Femur (tissue), 1 donor: ENCODE measurements at places on chromosomes 2 and 18.

- DNase-seq: no peak
Measured at GRCh38 chr2:102197389-102198137, 10.7 kb downstream of the IL1RL2 start.

- no peak for DNase-seq
Measured at GRCh38 chr2:203340791-203341487, 12.7 kb downstream of the ABI2 start.

DNA sequence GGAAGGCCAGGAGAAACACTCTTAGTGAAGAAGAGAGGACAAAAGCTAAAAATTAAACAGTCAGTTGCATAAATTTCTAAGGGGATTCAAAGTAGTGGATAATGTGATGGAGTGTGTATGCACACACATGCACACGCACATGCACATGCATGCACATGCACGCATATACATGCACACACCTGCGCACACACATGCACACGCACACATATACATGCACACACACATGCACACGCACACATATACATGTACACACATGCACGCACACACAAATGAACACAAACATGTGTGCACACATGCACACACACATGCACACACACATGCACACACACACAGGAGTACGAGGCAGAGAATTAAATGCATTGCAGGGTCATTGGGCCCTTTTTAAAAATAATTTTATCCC, 117.6 kb downstream of the DNER start:
- no peak for DNase-seq

DNA sequence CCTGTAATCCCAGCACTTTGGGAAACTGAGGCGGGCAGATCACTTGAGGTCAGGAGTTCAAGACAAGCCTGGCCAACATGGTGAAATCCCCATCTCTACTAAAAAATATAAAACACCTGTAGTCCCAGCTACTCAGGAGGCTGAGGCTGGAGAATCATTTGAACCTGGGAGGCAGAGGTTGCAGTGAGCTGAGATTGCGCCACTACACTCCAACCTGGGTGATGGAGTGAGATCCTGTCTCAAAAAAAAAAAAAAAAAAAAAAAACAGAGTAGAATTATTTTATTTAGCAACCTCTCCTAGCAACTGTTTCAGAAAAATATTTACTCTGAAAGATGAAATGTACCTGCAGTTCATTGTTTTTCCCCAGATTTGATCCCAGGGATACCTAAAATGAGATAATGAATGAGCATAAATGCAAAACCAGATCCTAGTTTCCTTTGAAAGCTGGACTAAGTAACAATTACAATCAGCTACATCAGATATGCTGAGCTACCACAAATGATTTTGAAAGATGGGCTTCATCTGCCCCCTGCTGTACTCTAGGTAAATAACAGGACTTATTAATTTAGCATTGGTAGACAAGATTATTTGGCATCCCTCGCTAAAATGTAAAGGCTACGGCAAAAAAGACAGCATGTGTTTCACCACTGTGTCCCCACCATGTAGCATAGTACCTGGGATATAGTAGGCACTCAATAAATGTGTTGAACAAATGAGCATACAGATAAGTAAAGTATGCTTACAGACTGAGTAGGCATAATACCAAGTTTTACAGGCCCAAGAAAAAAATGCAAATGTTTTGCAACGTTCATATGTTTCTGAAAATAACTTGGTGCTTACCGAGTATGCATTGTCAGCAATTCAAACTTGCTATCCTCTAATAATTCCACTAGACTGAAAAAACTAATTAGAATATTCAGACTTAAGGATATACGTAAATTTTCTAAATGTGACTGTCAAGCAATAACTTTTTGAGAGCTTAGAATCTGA, 102.5 kb downstream of the ATL2 start:
- DNase-seq: peak; percentile 57

GRCh38 chr2:191109888-191110287, 40.9 kb downstream of the STAT4 start:
- no peak for DNase-seq

GRCh38 chr18:34999756-35000289, 41.4 kb upstream of the MAPRE2 start:
- DNase-seq: peak; percentile 78

DNA sequence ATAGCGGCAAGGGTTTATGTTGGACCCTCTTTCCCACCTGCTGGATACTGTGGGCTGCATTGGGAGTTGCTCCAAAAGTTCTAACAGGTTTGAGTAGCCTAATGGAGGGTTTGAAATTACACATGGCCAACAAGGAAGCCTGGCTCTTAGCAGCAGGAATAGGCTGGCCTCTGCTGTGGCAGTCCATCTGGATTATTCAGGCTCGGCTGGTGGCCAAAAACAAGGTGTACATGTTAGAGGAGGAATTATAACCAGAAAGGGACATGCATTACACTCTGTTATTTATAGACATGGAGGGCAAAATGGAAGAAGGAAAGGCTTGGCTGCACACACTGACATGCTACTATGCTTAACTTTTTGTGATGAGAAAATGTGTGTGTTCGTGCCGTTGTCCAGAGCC, 61.1 kb upstream of the NRXN1 start:
- DNase-seq: no peak

- no peak for DNase-seq
Measured at GRCh38 chr18:12247946-12248345, 6.2 kb upstream of the CIDEA start.

DNA sequence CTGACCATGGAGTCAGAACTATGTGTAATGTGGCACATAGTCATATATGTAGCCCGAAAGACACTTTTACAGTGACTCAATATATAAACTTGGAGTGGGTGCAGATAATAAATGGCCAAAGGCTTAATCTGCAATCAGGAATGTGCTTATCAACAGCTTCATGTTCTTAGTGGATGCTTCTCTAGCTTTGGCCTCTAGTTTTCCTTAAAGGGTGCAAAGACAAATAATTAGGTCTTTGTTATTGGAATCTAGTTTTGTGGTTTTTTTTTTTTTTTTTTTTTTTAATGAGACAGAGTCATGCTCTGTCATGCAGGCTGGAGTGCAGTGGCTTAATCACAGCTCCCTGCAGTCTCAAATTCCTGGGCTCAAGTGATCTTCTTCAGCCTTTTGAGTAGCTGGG, 625.6 kb downstream of the EPHA4 start:
- no peak for DNase-seq

GRCh38 chr2:217462121-217462520, 540.7 kb downstream of the TNS1 start:
- DNase-seq: no peak

DNA sequence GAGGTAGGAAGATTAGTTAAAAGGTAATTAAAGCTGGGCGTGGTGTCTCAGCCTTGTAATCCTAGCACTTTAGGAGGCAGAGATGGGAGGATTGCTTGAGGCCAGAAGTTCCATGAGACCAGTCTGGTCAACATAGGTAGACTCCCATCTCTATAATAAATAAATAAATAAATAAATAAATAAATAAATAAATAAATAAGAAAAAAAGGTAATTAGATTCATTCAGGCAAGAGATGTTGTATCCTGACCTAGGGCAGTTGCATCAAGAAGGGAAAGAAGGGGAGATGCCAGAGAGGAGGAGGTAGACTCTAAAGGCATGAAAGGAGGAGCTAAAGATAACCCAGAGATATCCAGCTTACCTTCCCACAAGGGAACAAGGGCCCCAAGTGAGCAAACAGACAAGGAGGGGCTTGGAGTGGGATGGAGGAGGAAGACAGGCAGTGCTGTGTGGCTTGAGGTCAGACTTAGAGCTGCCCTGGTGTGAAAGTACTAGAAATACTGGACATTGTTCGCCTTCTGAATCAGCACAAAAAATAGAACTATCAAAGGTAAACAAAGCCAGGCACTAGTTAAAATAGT, 7.4 kb upstream of the RAB1A start:
- no peak for DNase-seq

GRCh38 chr2:70678576-70679143, 89.3 kb downstream of the ADD2 start:
- DNase-seq: no peak

DNA sequence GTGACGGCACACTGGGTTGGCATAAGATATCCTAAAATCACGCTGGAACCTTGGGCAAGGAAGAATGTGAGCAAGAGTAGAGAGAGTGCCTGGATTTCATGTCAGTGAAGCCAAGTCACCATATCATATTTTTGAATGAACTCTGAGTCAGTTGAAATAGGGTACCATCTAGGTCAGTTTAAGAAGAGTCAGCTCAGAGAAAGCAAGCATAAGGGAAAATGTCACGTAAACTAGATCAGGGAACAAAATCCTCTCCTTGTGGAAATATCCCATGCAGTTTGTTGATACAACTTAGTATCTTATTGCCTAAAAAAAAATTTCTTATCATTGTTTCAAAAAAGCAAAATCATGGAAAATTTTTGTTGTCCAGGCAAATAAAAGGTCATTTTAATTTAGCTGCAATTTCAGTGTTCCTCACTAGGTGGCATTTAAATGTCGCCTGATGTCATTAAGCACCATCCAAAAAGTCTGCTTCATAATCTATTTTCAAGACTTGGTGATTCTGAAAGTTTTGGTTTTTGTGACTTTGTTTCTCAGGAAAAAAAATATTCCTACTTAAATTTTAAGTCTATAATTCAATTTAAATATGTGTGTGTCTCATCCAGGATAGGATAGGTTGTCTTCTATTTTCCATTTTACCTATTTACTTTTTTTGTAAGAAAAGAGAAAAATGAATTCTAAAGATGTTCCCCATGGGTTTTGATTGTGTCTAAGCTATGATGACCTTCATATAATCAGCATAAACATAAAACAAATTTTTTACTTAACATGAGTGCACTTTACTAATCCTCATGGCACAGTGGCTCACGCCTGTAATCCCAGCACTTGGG, 19.6 kb downstream of the RSAD2 start:
- no peak for DNase-seq

GRCh38 chr2:240339411-240340360, 95.8 kb upstream of the GPC1 start:
- no peak for DNase-seq

DNA sequence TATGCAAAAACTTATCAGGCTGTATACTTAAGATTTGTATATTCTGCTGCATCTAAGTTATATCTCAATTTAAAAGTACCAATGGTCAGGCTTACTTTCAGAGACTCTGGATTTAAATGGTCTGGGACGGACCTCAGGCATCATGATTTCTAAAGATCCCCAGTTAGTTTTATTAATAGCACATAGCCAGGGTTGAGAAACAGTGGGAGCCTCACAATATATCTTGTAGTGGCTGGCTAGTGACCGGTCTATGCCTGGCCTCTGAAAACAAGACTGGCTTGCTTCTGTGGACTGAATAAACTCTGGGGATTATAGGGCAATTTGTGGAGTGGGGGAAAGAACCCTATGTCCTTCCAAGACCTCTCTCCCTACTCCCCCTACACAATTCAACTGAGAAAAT, 162.5 kb upstream of the SLC1A4 start:
- no peak for DNase-seq

- no peak for DNase-seq
Measured at GRCh38 chr18:72187956-72188355, 356.2 kb downstream of the CBLN2 start.

DNA sequence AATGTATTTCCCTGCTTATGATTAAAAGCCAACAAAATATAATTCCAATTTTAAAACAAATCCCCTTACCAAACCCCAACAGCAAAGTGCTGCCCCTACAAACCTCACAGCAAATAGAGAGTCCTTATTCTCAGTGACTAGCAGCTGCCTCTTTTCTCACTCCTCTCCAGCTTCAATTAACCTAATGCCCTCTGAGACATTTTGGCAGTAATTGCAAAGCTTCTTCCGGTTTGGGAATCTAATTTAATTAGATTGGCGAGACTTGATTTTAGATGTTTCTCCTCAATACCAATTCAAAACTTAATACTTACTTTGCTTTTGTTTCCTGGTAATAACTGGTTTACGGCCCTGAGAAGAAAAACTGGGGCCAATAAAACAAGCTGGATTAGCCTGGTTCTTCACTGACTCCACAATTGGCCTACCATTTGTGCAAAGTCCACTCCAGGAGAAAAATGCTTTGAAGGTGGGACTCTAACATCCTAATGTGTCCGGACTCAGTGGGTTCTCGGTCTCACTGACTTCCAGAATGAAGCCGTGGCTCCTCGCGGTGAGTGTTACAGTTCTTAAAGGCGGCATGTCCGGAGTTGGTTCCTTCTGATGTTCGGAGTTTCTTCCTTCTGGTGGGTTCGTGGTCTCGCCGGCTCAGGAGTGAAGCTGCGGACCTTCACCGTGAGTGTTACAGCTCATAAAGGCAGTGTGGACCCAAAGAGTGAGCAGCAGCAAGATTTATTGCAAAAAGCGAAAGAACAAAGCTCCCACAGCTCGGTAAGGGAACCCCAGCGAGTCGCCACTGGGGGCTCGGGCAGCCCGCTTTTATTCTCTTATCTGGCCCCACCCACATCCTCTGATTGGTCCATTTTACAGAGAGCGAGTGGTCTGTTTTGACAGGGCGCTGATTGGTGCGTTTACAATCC, 52.8 kb downstream of the SLC35F5 start:
- DNase-seq: no peak

DNA sequence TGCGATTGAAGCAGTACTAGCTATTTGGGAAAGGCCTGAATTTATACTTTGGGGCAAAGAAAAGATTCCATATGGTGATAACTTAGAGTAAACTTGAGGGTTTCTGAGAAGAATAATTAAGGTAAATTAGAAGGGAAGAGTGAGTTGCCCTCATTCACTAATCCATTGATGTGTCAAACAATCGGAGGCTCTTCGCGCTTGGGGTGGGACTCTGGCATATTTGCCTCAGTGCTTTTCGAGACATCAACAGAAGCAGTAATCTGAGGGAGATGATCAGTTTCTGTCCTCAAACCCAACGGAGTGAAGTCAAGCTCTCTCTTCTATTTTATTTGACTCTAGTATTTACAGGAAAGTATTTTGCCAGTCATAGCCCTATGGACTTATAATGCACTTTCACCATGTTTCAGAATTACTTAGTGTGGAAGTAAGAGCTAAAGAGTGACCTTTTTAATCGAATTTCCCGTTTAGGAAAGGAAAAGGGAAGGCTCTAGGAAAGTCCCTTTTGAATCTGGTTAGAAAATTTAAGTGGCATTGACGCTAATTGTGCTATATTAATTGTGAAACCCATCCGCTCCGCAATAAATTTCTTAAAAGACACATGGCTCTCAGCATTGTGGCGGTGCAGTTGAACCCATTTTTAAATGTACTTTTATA, 1.3 kb downstream of the RAB10 start:
- no peak for DNase-seq
